Epithelial cell of proximal tubule (primary cell): ENCODE measurements at places on chromosomes 13 and 19. TPM values are rescaled to one million over a fixed set of nuclear protein-coding genes. Genes with fewer than 3 reads are reported as not detected.

The FOXA3 gene
- 1.1 and 2.8 TPM in 2 replicates for total RNA-seq

The WTIP gene
- 4.5 and 27.9 TPM in 2 replicates for total RNA-seq

The FBXO27 gene
- 8.0 and 14.3 TPM in 2 replicates for total RNA-seq

The RFPL4A gene
- not detected in 2 replicates for total RNA-seq

The IGFL2 gene
- not detected in 2 replicates for total RNA-seq

The ZNF761 gene
- total RNA-seq = 4.4 and 6.1 TPM in 2 replicates

The ZNF211 gene
- 2.7 and 6.6 TPM in 2 replicates for total RNA-seq

The GFY gene
- not detected in 2 replicates for total RNA-seq

The RFXAP gene
- total RNA-seq = 2.1 and 2.7 TPM in 2 replicates

The ADGRE2 gene
- total RNA-seq = under 0.01 and 0.12 TPM in 2 replicates

The EEF1AKMT1 gene
- 14.6 and 16.0 TPM in 2 replicates for total RNA-seq

The GNA15 gene
- total RNA-seq = 1.2 TPM in 2 replicates

The TSC22D1 gene
- 34.2 and 38.3 TPM in 2 replicates for total RNA-seq
